Stimulated activated CD4-positive, alpha-beta T cell treated with anti-CD3 and anti-CD28 coated beads, Interleukin-1b, Interleukin-23, amount 100 ng/mL, for 1 hour (primary cell): ENCODE measurements at places on chromosomes 13 and 19.

- DNase-seq, result no peak
Observed at GRCh38 chr13:43389573-43389972, 366.2 kb downstream of the DNAJC15 start.

GRCh38 chr13:36493046-36493445, 60.8 kb downstream of the CCNA1 start:
- no peak for DNase-seq

DNA sequence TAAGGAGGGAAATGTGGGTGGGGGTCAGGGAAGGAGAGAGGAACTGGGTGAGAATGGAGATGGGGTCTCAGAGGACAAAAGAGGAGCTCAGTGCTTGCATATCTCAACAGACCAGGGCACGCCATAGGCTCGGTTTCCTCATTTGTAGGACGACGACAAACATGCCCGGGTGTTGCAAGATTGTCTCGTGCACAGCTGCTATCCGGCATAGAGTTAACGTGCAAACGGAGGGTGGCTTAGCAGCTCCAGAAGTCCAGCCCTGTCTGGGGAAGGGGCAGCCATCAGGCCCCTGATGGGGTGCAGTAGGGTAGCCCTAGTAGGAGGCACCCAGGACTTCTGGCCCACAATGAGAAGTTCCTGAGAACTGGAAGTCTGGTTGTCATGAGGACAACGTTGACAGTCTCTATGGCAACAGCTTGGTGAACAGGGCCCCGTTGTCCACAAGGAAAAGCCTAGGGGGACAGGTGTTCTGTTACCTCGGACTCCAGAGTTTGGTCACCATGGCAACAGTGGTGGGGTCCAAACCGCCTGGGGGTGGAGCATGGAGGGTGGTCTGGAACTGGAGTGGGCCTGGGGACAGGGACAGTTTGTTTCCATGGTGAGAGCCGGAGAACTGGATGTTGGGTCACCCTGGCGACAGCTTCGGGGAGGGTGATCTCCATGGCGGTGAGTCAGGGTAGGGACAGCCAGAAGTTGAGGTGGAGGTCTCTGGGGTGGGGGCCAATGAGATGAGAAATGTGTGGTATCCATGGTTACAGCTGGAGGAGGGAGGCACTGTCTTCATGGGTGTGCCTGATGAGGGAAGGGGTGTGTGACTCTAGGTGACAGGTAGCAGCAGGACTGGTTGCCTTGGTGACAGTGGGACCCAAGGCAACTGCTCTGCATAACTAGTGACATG, 16.8 kb downstream of the TM6SF2 start:
- DNase-seq, result no peak

GRCh38 chr13:29849731-29850212, 645 bp downstream of the UBL3 start:
- DNase-seq, result no peak

- no peak for DNase-seq
Observed at GRCh38 chr13:28631801-28632200, 27.1 kb upstream of the POMP start.
